Urinary bladder (tissue), 4 donors: ENCODE measurements at places on chromosomes 11 and 22. TPM values are rescaled to one million over a fixed set of nuclear protein-coding genes. Genes with fewer than 3 reads are reported as not detected.

- DNase-seq: no peak
These were observed 3.8 kb upstream of the PPFIBP2 start for GRCh38 chr11:7509966-7510365.

Gene HORMAD2
- total RNA-seq: not detected

- no peak for DNase-seq
These were observed 128 bp downstream of the TAF10 start for GRCh38 chr11:6611963-6612212.

Gene CARD10
- total RNA-seq: 4.5 TPM

- DNase-seq: no peak
These were observed 117.2 kb upstream of the NTM start for GRCh38 chr11:131253142-131253655.

Gene CARNS1
- 0.63 TPM for total RNA-seq

Gene OR1S1
- total RNA-seq: not detected

DNA sequence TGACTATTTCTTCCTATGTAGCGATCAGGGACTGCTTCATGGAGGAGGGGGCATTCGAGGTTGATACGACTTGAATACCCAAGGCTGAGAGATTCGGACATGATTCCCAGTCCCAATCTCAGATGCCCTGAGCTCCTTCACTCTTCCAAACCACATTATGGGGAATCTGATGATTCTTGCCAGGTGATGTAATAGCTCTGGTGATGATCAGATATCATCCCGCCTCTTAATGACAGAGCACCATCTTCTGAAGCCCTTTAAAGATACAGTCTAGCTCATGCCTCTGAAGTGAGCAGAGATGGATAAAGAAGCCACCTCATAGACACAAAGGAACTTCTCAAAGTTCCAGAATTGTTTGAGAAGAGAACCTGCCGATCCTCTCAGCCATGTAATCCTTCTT, 8.9 kb upstream of the CLMP start:
- no peak for DNase-seq

Gene SMC1B
- total RNA-seq: 0.16 TPM

DNA sequence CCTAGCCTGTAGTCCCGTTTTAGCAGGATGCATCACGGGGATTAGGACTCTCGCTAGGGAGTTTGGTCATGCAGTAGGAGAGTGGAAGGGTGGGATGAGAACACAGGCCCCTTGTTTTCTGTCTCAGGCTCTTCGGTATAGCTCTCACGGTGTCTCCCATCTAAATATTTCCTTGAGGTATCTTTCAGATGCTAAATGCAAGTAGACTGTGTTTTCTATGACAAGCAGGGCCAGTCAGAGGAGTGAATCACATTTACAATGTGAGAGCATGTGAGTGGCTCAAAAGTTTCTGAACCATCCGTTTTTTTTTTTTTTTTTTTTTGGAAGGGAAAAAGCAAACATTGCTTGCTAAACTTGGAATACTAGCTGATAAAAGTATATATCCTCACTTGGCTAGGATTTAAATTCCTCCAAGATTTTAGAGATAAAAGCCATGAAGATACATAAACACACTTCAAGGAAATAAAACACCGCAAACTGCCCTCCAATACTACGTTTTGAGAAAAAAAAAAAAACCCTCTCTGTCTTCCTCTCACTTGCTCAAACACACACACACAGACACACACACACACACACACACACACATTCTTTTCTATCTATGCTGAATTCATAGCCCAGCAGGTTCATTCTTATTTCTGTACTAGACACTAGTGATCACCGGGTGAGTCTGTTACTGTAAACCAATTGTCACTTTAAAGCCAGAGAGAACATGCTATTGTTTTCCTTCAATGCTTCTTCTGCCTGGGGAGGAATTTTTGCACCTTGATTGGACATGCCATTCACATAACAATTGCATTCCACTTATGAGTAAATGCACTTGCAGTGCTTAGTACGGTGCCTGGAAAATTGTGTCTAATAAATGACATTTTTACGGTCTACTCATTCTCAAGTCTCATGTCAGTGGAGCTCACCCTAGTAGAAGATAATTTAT, 224.6 kb upstream of the CCDC90B start:
- DNase-seq: no peak

Gene RBM4B
- 47.4 TPM for total RNA-seq

- no peak for DNase-seq
These were observed 3.4 kb upstream of the OR8I2 start for GRCh38 chr11:56089697-56090096.

- DNase-seq: no peak
These were observed 49.8 kb downstream of the RRP8 start for GRCh38 chr11:6553634-6554033.

Gene LARGE2
- 1.3 TPM for total RNA-seq

- peak; percentile 10 for DNase-seq
These were observed 621.1 kb downstream of the OPCML start for GRCh38 chr11:132911186-132911585.

Gene LRRC55
- total RNA-seq: 0.53 TPM

- DNase-seq: no peak
These were observed 34.1 kb upstream of the CALCA start for GRCh38 chr11:15006139-15006759.

- DNase-seq: no peak
These were observed 1329.0 kb downstream of the LRRC4C start for GRCh38 chr11:40130427-40130826.

- no peak for DNase-seq
These were observed 94.8 kb upstream of the PHOX2A start for GRCh38 chr11:72338741-72339140.

- DNase-seq: no peak
These were observed 168.4 kb downstream of the SBF2 start for GRCh38 chr11:10125522-10126133.

Gene SGSM1
- 1.9 TPM for total RNA-seq

DNA sequence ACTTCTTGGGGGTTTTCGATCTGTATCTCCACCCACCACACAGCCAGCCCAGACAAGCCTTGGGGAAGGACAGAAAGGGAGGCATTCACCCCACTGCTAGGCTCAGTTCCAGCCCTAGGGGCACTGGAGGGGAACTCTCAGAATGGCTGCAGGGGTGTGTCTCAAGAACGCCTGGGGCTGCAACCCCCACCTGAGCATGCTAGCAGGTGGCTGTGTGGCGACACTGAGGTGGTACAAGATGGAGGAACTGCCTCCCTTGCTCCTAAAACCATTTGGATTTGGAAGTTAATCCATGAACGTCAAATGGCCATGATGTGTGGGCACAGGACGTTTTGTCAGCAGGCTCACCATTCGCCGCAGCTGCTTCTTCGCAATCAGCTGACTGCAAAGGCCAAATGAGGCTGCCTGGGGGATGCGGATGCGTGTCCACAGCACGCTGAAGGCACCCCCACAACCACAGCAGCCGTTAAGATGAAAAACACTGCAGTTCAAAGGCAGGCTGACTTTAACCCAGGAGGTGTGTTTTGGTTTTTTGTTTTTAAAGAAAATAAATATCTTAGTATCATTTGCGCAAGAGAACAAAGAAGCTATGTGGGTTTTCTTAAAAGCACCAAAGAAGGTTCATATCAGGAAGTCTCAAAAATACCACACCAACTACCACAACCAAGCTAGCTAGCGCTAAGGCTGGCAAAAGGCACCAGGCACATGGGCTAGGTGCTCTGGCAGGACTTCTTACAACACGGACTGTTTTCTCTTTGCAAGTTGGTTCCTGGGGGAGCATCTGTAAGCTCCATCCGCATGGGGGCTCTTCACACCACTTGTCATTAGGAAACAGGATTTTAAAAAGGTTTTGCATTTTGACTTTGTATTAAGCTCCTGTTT, 22.2 kb upstream of the NAP1L4 start:
- no peak for DNase-seq

GRCh38 chr22:30277547-30278344, 11.1 kb upstream of the OSM start:
- no peak for DNase-seq
